Fibroblast of pulmonary artery (primary cell): ENCODE measurements at places on chromosomes 5 and 9.

GRCh38 chr5:173745557-173745956, 129.1 kb upstream of the BOD1 start:
- no peak for DNase-seq

GRCh38 chr5:58925627-58926540, 343.0 kb downstream of the RAB3C start:
- no peak for DNase-seq

- peak; percentile 24 for DNase-seq
Measured at GRCh38 chr9:121692606-121693387, 41.4 kb downstream of the DAB2IP start.

- DNase-seq = no peak
Measured at GRCh38 chr5:179439181-179439985, 94.1 kb upstream of the ADAMTS2 start.

DNA sequence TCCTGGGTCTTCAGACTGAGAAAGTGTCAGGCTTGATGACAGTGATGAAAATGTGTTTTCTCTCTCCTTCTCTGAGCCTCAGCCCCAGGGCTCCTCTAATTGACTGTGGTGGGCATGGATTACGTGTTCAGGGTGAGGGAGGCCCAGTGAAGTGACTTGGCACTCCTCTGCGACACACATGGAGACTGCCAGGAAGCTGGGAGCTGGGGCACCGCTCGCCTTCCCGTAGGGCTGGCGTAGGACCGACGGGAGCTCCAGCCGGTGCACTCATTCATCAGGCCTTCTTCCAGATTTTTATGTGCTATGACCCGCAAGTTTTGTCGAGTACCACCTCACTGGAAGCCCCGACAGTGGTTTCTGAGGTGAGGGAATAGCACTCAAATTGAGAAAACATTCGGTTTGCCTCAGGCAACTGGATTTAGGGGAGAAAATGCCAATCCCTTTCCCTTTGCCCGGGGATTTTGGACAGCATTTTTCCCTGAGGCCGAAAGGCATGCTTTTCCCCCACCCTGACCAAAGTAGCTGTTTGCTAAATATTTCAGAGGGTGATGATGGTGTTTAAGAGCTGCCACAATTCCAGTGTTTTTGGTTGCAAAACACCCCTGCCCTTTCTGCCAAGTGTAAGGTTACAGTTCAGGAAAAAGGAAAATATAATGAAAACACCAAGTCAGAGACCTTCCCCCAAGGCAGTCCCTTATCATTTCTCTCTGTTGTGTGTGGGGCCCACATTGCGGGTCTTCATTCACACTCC, 83.7 kb downstream of the PCSK5 start:
- DNase-seq = no peak

DNA sequence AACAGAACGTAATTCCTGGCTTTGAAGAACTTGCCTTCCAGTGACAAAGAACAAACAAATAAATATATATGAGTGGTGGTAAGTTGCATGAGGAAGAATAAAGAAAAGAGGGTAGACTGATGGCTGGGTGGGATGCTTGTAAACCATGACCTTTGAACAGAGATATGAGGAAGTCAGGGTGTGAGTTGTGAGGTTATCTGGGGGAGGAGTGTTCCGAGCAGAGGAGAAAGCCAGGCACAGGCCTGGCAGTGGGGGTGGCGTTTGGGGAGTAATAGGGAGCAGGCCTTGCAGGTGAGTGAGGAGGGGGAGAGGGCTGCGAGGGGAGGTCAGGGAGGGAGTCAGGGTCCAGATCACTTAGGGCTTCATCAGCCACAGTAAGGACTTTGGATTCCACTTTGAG, 213.4 kb downstream of the PTTG1 start:
- no peak for DNase-seq

DNA sequence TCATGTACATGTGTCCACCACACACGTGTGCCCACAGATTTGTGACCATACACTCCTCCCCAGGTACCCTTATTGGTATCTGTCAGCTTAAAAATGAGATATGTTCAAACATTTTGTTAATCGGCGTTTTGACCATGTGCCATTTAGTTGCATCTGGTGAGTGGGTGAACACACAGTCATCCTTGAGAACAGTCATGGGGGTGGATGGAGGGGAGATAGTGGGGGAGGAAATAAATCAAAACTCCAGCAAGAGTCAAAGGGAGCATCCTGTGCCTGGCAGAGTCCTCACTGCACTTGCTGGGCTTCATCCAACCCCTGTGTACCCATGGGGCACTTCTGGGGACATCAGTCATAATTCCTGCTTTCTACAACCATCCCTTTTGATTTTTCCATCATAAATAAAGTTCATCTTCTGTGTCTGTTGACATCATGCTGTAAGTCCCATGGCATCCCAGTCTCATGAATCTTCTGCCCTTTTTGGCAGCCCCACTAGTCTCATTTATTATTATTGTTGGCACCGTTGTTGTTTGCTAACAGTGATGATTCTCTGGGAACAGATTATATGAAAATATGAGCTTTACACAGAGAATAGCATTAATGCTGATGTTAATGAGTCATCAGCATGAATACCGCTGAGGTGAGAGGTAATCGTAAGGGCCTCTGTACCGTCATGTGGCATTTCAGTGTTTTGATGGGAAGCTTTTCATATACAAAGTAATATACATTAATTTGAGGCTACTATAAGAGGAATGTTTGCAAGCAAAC, 24.4 kb upstream of the CLK4 start:
- peak; percentile 82 for DNase-seq

DNA sequence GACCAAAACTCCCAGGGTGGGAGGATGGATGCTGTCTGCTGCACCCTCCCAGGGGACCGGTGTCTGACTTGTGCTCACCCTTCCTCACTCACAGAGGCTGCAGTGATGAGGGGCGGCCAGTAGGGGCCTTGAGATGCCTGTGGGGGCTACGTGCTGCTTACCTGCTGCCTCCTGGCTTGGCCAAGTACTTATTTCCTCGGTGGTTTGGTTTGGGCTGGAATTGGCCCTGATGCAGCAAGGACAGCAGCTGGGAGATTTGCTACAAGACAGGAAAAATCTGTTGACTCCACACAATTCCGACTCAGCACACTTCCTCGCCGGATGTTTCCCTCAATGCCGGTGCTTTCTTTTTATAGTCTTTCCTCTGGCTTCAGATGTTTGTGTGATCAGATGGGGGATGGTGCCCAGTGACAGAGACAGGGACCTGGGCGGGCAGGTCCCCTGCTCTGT, 6.6 kb downstream of the PCDH12 start:
- no peak for DNase-seq

- DNase-seq = no peak
Measured at GRCh38 chr5:163440954-163441353, 3.6 kb downstream of the CCNG1 start.

DNA sequence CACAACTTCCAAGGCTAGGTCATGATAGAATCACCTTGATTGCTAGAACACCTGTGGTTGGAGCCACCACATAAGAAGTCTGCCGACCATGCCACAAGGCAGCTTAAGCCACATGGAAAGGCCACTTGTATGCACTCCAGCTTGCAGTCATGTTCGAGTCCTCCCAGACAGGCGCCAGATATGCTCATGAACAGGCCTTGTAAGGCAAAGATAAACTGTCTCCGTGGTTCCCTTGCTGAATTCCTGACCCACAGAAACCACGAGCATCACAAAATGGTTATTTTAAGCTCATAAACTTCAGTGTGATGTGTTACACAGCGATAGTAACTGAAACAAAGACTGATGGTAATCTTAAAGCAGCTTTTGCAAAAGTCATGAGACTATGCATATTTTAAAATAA, 188.4 kb upstream of the DAPK1 start:
- no peak for DNase-seq

DNA sequence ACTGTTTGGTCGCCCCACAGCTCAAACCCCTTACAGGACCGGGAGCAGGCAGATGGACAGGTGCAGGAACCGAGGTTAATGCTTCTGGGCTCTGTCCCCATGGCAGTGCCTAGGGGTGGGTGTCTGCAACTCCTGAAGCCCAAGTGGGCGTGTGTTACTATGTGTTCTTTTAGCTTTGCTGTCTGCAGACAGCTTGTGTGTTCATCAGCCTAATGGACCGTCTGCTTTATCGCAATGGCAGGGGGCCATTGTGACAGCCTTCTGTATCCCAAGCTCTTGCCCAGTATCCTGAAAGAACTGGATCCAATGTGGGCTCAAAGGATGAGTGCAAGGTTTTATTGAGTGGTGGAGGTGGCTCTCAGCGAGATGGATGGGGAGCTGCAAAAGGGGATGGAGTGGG, 266.7 kb downstream of the CSNK1G3 start:
- DNase-seq = no peak

DNA sequence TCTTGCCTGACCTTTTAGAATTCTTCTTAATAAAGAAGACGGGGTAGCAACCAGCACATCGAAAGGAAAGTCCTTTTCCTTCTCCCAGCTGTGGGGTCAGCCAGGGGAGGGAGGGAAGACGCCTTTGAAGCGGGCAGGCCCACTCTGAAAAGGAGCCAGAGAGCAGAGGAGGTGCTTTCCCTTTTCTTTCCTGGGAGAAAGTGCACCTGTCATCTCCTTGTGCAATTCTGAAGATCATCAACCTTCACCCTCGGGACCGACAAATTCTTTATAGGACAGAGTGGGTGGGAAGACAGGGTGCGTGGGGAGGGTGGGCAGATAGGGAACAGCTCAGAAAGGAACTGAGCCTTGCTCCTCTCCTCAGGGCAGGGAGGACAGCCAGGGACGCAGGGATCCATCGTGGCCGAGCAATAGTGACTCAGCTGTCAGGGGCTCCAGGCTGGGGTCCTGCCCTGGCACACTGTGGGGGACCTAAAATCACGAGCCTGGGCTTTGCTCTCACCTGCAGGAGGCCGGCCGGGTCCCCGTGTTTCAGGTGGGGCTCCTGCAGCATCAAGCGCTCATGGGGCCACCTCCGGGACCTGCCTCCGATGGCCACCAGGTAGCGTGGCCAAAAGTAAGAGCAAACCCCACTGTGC, 141.0 kb downstream of the OLFM1 start:
- no peak for DNase-seq

DNA sequence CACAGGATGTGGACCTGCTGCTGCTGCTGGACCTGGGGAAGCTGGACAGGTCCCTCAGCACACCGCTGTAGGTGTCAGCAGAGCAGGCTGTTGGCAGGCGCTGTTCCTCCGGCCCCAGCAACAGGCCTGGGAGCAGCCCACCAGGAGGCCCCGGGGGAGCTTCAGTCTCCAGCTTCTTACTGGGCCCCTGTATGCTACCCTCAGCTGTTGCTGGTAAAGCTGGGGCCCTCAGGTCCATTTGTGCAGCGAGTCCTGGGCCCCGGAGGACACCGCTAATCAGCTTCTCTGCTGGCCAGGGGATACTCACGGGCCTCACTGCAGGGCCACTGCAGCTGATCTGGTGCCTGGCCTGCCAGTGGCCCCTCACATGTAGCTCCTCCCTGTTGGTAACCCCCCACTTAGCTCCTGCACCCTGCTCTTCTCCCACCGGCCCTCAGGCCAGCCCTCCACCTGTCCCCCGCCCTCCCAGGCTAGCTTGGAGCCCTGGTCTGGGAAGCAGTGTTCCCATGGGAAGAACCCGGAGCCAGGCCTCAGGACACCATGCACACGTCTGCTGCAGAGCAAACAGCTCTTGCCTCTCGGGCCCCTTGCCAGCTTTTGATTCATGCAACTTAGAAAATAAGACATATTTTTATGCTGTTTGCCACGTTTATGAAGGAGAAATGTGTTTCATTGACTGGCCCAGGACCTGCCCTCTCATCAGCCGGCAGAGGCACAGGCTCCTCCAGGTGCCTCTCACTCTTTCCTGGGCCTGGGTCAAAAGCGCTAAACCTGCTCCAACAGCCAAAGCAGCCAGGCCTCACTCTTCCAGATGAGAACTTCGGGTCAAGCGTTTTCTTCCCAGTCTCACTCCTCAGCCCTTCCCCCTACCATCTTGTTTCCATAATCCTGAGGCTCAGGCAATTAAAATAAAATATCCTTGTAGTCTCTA, 61.0 kb upstream of the ADAMTS2 start:
- DNase-seq = peak; percentile 24

DNA sequence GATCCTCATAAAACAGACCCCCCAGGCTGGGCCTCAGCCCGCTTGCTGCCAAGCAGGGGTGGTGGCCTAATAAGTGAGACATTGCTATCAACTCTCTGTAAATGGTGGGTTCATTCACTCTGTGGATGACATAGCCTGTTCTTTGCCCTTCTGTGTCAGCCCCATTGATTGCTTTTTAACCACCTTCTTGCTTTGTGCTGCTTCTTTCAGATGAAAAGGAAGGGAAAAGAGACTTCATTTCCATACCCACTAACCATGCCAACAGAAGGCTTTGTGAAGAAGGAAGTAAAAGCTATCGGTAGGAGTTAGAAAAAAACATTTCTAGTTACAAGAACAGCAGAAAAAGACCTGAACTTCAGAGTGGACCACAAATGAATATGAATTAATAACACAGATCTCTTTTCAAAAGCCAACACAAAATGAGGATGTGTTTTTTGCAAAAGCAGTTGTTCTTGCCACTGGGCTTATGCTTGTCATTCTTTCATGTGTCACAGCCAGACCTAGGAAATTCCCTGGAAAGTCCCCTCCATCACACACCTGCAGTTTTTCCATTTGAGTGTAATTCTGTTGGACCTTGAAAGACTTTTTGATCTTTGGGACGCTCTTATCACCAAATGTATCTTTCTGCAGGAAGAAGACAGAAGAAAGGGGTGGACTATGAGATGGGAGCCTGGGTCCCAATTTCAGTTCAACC, 507.7 kb downstream of the CCDC171 start:
- no peak for DNase-seq
